ENCODE measurements at places on chromosomes 11 and 22. TPM values are rescaled to one million over a fixed set of nuclear protein-coding genes. Genes with fewer than 3 reads are reported as not detected.

CDPF1 gene
- 17.2 TPM for total RNA-seq

MUC5AC gene
- total RNA-seq, result not detected

TCN2 gene
- total RNA-seq, result 55.1 TPM

ACR gene
- not detected for total RNA-seq

UPK3A gene
- total RNA-seq, result 3.9 TPM

PEX16 gene
- total RNA-seq, result 41.2 TPM

KCNK7 gene
- total RNA-seq, result not detected

SLCO2B1 gene
- total RNA-seq, result 52.8 TPM

ASRGL1 gene
- 5.8 TPM for total RNA-seq

GRAMD4 gene
- 44.0 TPM for total RNA-seq

OR2AG1 gene
- not detected for total RNA-seq

TSPAN32 gene
- not detected for total RNA-seq

MYO7A gene
- total RNA-seq, result 5.8 TPM

ISX gene
- not detected for total RNA-seq

VSIG10L2 gene
- not detected for total RNA-seq

OR5AK2 gene
- total RNA-seq, result not detected

PANX3 gene
- not detected for total RNA-seq

GAB4 gene
- not detected for total RNA-seq

GGTLC3 gene
- 13.3 TPM for total RNA-seq

DEUP1 gene
- not detected for total RNA-seq

OVOL1 gene
- 6.6 TPM for total RNA-seq

KDM4E gene
- not detected for total RNA-seq

GLB1L2 gene
- total RNA-seq, result 21.4 TPM

RAG2 gene
- 0.79 TPM for total RNA-seq

OR52N1 gene
- not detected for total RNA-seq

HEPHL1 gene
- not detected for total RNA-seq

ART5 gene
- total RNA-seq, result 1.6 TPM

PNPLA3 gene
- 0.11 TPM for total RNA-seq

RTN3 gene
- 232 TPM for total RNA-seq

MPZL2 gene
- 40.3 TPM for total RNA-seq

TMA7B gene
- total RNA-seq, result not detected

STX3 gene
- total RNA-seq, result 44.0 TPM

APOBEC3B gene
- 2.9 TPM for total RNA-seq

FOLR3 gene
- 1.6 TPM for total RNA-seq

SMIM38 gene
- not detected for total RNA-seq

KCNE3 gene
- 4.1 TPM for total RNA-seq

PRR33 gene
- not detected for total RNA-seq

TH gene
- not detected for total RNA-seq

BCO2 gene
- 13.2 TPM for total RNA-seq

RAC2 gene
- 3.6 TPM for total RNA-seq

PITPNB gene
- total RNA-seq, result 36.5 TPM

PRG2 gene
- total RNA-seq, result 0.22 TPM

SSTR3 gene
- not detected for total RNA-seq

ZNF70 gene
- 5.0 TPM for total RNA-seq

KCNQ1OT1 gene
- 4.1 TPM for total RNA-seq

CCND1 gene
- 55.1 TPM for total RNA-seq

CRY2 gene
- 49.5 TPM for total RNA-seq

C1QTNF5 gene
- 22.9 TPM for total RNA-seq

ACRV1 gene
- total RNA-seq, result not detected

NAA40 gene
- 34.9 TPM for total RNA-seq

PDGFD gene
- 43.5 TPM for total RNA-seq

SYT9 gene
- total RNA-seq, result 1.7 TPM

PELI3 gene
- total RNA-seq, result 14.9 TPM

MS4A4A gene
- 53.9 TPM for total RNA-seq

OR6T1 gene
- not detected for total RNA-seq

Measured in thyroid gland (tissue), 4 donors.